ENCODE measurements at places on chromosomes 1 and 21.

GRCh38 chr1:234940841-234941240 is 187.8 kb downstream of the TOMM20 start:
- no peak for DNase-seq

DNA sequence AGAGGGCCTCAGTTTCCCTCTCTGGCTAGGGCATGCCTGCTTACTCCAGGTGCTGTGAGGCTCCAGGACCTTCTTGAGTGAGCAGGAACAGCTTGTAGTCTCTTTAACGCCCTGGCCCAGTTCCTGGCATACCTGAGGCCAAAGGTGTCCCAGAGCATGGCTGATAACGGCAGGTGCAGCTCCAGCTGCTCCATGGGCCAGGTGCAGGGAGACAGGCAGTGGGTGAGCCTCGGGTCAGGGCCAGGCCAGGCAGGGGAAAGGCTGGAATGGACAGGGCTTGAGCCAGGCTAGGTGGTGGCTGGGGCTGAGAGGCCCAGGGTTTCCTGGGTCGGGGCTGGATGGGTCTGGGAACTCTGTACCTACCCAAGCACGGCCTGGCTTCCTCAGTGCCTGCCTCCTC is 18.3 kb downstream of the EDN2 start:
- DNase-seq: no peak

GRCh38 chr21:43658769-43659135 is 536 bp downstream of the HSF2BP start:
- no peak for DNase-seq

DNA sequence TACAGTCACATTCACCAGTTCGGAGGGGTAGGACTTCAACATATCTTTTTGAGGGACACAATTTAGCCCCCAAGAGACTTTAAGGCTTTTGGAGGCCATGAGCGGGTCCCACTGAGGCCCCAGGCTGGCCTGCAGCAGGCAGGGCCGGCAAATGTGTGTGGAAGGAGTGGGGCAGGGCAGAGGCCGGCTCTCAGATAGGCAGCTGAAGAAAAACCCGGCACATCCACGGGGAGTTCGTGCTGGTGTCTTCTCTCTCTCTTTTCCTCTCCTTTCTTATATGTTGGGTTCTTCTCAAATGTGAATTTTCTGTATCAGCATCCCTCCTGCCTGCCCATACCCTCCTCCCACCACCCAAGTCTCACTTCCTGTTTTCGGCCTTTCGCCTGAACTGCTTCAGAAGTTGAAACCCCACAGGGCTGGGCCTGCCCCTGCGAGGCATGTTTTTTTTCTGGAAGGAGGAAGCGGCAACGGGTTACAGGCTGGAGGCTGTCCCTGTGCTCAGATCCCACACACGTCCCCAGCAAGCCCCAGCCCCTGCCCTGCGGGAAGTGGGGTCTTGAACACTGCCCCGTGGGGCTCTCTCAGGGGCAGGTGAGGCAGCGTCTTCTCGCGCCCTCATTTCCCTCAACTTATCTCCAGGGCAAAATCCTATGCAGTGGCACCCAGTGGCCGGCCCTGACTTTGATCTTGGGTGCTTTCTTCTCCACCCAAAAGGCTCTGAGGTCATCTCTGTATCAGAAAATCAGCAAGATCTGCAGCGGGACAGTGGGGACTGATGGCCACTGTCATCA is 9.7 kb upstream of the UMODL1 start:
- DNase-seq: no peak

- DNase-seq: no peak
These were observed 70.1 kb downstream of the KAZN start for GRCh38 chr1:14668538-14668937.

DNA sequence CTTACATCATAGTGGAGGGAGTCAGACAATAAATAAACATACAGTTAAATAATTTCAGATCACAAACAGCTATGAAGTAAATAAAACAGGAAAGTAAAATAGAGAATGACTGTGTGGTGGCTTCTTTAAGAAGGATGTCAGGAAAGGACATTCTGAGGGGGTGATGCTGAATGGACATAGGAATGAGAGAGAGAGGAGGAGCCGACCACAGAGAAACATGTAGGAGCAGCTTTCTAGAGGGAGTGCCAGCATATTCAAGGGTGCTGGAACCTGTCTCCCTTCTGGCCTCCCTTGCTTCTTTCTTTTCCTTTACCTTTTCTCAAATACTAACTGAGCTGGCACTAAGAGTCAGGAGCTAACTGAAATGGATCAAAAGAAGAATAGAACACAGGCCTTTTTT is 20.5 kb upstream of the BCL10 start:
- no peak for DNase-seq

DNA sequence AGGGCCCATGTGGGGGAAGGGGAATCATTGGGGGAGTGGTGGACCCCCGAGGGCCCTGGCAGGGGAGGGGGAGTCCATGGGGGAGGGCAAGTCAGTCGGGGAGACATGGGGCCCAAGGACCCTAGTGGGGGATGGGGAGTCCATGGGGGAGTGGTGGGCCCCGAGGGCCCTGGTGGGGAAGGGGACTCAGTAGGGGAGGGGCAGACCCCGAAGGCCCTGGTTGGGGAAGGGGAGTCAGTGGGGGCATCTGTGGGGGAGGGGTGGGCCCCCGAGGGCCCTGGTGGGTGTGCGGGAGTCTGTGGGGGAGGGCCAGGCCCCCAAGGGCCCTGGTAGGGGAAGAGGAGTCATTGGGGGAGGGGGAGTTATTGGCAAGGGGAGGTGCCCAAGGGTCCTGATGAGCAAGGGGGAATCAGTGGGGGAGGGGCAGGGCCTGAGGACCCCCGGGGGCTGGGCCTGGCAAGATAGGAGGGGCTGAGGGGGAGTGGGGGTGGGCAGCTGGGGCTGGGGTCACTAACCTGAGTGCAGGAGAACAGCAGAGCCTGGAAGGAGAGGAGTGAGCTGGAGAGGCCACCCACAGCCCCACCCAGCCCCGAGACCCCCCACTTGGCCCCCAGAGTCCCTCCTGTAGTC is 2.1 kb downstream of the MXRA8 start:
- DNase-seq: no peak

DNA sequence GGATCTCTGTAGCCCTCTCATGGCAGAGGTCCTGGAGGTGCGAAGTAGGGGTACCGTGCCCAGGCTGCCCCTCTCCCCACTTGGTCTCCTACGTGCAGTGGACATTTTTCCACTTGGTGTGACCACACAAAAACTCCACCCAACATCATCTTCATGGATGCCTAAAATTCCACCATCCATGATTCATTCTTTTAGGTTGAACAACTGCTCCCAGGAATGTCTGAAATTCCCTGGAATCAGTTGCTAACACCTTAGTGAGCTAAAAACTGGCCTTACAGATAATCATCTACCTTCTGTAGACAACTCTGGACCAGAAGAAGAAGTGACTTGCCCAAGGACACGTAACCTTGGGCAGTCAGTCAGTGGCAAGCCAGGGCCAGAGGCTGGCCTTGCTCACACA is 32.1 kb upstream of the CLIC4 start:
- no peak for DNase-seq

GRCh38 chr1:108669679-108670078 is 8.8 kb upstream of the HENMT1 start:
- no peak for DNase-seq

- DNase-seq: peak; percentile 84
These were observed at the start of gene ZBTB40 for GRCh38 chr1:22451702-22452480. Gene ZBTB40, plus strand, starts transcription at chr1:22451851. Its CDS starts 38,098 bp downstream, at chr1:22489949.

- DNase-seq: no peak
These were observed 121.9 kb downstream of the KCNK1 start for GRCh38 chr1:233735847-233736246.

DNA sequence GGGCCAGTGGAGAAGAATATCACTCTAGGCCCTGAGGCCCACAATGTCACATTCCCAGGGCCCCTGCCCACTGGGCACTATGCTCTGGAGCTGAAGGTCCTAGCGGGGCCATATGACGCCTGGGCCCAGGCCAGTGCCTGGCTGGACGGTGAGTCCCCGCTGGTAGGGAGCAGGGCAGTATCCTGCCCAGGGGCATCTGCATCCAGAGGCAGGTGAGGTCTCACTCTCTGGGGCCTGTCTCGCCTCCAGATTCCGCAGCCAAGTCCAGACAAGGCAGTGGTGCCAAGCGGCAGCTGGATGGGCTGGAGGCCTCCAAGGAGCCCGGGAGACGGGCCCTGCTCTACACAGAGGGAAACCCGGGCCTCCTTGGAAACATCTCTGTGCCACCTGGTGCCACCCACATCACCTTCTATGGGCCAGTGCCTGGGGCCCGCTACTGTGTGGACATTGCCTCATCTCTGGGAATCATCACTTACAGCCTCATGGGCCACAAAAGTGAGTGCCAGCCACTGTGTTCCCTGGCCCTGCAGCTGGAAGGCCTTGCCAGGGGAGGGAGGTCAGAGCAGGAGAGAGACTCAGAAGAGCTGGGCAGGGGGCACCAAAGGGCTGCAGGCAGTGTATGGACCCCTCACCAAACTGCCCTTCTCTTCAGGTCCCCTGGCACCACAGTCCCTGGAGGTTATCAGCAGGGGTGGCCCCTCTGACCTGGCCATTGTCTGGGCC is 11.1 kb upstream of the PTPN7 start:
- DNase-seq: no peak

DNA sequence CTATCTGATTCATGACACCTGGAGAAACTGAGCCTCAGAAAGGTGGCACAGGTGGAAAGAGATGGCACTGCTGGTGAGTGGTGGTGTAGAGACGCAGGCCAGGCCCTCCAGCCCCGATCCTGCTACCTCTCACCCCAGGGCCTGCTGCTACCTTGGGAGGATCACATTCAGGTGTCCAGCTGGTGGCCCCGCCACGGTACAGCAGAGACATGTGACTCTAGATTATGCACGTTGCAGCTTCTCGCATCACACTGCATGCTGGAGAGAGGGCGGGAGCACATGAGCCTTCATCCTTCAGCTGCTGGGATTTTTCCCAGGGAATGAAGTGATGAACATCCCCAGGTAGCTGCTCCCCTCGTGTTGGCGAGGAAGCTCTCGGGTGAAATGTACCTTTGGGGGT is 32.9 kb downstream of the KAZN start:
- DNase-seq: no peak

DNA sequence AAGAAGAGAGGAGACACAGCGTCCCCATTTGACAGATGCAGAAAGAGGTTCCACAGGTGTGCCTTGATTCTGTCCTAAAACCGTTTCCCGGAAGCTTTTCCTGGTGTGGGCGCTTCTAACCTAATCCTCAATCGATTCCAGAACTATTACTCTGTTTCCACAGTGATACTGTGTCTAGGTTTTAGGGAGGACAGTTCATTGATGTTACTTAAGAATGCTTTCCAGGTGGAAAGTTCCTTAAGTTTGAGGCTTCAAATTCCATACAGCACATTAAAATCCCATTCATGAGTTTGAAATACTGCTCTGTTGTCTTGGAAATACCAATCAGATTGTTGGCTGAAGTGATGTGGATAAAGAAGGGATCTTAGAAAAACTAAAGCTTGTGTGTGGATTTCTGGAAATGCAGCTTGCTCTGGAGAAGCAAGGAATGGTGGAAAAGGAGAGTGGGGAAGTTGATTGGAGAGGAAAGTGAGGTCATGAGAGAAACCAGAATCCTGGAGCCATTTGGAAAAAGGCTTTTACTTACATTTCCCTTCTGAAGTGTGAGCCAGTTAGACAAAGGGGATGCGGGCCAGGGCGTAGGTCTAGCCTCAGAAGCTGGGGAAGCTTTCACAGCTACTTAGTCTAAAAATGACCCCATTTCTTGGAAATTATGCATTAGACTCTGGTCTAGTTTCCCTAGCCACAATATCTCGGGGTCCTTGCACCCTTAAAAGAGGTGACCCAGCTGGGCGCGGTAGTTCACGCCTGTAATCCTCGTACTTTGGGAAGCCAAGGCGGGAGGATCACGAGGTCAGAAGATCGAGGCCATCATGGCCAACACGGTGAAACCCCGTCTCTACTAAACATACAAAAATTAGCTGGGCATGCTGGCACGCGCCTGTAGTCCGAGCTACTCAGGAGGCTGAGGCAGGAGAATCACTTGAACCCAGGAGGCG is 6.7 kb downstream of the ELF3 start:
- DNase-seq: no peak

DNA sequence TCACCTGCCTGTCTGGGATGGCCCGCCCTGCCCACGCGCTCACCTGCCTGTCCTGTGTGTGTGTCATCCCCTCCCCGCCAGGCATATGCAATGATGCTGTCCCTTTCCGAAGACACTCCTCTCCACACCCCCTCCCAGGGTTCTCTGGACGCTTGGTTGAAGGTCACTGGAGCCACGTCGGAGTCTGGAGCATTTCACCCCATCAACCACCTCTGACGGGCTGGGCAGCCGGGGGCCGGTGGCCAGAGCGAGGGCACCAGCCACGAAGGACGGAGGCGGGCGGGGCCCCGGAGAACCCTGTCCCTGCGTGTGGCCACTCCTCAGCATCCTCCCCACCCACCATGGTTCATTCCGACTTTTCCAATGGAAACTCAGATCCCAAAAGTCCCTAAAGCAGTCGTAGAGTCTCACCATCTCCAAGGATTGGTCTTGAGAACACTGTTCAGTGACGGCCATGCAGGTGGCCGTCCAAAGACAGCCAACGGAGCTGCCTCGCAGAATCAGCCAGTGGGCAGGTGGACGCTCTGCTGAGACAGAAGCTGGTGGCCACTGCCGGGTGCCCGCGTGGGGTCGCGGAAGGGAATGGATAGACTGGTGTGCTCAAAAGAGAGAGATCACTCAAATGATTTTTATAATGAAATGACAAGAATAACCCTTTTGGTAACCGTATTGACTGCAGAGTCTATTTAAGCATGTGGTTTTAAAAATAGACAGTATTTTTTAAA is 20.7 kb upstream of the ARHGEF16 start:
- no peak for DNase-seq

DNA sequence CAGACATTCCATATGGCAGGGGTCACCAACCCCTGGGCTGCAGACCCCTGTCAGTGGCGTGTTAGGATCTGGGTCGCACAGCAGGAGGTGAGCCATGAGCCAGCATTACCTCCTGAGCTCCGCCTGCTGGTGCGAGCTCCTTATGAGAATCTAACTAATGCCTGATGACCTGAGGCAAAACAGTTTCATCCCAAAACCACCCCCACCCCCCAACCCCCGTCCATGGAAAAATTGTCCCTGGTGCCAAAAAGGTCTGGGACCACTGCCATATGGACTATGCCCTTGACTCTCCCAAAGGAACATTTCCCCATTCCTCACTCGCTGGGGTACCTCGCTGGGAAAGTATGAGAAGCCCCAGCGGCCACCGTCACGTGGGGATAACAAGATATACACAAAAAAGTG is 6.4 kb upstream of the CPT2 start:
- no peak for DNase-seq

GRCh38 chr1:33906156-33906555 is 42.3 kb downstream of the HMGB4 start:
- DNase-seq: no peak

DNA sequence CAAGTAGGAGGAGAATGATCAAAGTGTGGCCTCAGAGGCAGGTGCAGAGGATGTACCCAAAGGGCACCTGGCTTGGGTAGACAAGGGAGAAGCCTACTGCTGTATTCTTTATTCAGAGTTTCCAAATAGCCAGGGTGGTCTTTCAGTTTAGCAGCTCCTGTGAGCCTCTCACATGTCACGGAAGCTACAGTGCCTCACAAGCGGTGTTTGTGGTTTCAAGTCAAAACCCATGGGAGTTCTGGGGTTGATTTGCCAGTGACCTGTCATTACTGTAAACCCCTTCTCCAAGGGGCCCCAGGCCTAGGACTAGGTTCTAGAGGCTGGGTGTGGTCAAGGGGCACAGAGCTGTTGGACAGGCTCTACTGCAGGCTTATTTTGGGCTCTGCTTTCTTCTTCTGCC is 10.2 kb upstream of the IL10 start:
- DNase-seq: no peak

GRCh38 chr1:75053207-75053606 is 81.0 kb upstream of the LHX8 start:
- no peak for DNase-seq
